ENCODE measurements at places on chromosomes 12 and 14.

DNA sequence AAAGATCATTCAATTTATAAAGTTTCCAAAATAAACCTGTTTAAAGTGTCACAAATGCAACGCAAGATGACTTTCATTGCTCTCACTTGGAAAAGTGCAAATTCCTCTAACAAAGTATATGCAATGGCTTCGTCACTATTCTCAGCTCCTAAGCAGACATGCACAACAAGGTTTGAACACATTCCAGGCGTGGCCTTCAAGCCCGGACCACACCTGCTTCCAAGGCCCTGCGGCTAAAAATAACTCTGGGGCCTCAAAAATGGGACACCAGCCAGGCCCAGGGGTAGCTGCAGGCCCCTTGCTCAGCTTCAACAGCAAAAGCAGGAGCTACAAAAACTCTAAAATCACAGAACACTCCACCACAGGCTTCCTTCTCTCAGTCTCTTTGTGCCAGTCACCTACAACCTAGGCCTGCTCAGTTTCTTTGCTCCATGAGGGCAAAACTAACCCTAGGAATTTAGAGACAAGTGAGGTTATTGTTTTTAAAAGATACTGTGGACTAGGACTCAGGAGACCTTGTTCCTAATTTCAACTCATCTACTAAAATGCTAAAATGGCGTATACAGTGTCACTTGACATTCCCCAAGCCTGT, 29.3 kb downstream of the DUSP16 start:
- DNase-seq: no peak

GRCh38 chr12:15863372-15863771, 18.8 kb upstream of the STRAP start:
- DNase-seq: no peak

GRCh38 chr12:58712976-58713375, 207.3 kb downstream of the LRIG3 start:
- no peak for DNase-seq

DNA sequence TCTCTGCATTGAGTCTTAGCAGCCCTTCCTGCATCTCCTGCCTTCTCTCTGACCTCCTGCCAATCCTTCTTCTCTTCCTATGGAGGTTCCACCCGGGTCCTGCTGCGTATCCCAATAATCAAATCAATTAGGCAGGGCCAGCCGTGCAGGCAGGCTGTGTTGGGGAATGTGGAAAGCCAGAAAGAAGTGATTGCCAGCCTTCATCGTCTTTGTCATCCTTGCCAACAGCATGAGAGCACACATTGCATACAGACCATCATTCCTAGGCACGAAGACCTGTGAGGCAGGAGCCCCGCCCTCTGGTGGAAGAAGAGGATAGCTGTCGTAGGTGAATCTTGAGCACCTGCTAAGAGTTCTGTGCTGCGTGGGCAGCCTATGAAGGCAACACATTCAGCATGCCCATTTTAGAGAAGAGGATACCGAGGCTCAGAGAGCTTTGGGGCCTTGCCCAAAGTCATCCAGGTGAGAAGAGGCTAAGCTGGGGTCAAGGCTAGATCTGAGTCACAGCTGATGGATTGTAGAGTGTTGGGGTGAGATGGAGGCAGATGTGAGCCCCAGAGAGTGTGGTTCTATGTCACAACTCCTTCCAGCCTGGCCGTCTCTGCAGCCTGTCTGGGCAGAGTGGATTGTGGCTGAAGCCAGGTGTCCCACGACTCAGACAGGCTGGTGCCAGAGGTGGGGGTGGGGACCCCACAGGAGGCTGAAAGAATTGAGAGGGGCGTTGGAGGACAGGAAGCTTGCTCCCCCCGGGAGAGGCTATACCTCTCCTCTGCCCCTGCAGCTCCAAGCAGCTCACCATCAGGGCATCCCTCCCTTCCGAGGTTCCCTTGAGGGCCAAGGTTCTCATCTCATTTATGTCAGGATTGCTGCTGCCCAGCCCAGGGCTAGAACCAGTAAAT, 12.7 kb downstream of the C14orf132 start:
- DNase-seq: no peak

DNA sequence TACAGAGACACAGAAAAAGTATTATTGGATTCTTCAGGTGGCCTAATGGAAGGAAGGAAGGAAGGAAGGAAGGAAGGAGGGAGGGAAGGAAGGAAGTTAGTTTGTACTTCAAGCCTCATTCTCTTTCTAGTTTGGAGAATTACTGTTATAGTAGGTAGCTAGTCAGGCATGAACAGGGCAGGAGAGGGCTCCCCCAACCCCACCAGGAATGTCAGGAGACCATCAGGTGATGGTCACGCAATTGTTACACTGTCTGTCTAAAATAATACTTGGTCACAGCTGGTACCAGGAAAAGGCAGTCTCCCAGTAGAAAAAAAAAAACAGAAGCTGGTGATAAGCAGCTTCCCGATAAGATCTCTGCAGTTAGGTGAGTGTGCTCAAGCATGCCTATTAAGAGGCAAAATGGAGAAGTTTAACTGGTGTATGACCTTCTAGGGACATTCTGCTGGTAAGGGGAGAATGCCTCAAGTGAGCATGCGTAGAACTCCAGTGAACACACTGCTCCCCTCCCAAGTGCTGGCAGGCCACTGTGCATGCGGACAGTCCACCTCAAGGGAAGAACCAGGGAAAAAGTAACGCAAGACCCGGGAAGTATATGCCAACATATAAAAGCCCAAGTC, 358.4 kb upstream of the SOX5 start:
- no peak for DNase-seq

DNA sequence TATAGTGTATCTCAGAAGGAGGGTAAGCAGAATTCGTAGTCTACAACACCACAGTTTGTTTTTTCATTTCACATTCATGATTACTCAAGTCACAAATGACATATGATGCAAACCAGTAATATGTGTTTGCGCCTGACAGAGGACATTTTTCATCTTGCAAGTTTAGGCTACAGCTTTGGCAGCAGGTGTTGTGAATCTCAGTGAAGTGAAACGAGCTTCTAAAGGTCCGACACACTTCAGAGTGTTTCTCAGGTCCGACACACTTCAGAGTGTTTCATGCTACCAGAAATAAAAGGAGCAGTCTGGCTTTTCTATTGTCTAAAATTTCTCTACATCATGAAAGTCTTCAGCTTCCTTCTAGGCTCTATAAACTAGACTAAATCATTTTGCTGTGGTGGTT, 22.7 kb downstream of the CLEC14A start:
- no peak for DNase-seq

GRCh38 chr12:122921917-122922316, 26.0 kb upstream of the VPS37B start:
- no peak for DNase-seq

DNA sequence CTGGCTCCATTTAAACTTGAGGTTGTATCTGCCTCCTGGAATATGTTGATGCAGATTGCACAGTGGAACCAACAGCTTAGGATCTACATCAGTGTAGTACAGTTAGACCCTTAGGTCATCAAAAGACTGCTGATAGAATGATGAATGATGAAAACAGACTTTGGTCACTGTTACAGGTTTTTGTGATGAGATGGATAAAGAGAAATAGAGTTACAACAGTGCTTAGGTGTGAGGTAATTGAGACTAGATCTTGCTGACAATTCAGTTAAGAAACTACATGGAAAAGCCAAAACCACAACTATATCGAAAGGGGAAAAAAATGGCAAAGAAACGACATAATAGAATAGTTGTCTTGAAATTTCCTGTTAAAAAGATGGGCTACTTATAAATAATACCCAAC, 145.7 kb upstream of the LMNTD1 start:
- no peak for DNase-seq

- peak; percentile 68 for DNase-seq
Measured at GRCh38 chr14:106308839-106309389, 782.5 kb downstream of the TMEM121 start.

- DNase-seq: no peak
Measured at GRCh38 chr14:93220509-93220908, 13.5 kb downstream of the UBR7 start.

DNA sequence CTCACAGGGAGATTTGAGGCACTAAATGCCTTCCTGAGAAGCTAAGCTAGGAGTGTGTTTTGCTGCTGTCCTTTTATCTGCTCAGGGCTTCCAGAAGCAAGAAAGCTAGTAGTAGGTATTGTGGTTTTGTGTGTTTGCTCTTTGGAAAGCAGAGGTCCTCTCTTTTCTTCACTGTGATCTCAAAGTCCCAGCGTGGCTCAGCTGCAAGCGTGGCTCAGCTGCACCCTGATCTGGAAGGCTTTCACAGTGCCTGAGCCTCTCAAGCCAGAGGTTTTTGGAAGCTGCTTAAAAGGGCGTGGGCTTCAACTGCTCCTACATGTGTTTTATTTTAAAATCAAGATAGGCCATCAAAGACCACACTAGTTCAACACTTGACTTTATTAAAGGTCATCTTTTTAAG, 337.4 kb upstream of the RGS6 start:
- no peak for DNase-seq

DNA sequence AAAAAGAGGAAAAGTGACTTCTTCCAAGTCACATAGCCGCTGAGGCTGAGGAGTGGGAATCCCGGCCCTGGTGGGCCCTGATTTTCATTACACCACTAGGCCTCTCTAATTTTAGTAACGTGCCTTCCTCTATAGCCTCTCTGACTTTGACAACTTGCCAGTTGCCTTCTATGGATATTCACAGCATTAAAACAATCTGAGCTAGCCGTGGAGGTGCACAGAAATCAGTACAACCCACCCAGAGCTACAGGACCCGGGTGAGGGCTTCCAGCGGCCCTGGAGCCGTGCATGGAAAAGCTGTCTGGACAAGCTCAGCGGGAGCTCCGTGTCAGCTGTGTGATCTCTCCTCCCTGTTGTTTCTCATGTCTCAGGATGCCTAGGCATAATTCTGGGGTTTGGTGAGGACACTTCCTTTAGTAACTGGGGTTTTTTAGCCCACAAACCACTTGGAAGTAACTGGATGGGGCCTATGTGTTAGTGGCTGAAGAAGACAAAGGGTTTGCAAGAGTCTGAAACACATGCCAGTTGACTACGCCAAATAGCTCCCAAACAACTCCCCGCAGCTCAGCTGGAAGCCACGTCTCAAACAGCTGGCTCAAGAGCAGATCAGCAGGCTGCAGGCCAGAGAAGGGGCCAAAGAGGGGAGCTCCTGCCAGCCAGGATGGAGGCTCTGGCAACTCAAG, 53.0 kb downstream of the SSH1 start:
- no peak for DNase-seq

DNA sequence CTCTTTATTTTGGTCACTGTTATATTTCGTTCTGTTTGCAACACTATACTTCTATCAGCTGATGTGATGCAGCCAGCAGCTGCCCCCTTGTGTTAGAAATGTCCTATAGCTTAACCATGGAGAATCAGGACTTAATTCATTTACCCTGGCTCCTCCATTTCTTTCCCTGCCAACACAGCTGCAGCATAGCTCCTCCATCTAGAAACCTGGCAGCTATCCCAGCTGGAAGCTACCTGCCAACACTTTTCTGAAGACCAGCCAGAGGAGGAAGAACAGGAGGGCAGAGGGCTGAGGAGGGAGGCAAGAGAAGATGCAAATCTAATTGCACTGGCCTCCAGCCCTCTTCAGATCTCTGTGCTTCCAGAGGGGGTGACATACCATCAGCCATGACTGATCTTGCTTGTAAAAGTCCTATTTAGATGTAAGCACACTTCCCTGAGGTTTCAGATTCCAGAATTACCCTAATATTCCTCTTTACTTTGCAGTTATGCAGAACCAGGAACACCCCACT, 156.8 kb upstream of the TMEM260 start:
- peak; percentile 22 for DNase-seq

DNA sequence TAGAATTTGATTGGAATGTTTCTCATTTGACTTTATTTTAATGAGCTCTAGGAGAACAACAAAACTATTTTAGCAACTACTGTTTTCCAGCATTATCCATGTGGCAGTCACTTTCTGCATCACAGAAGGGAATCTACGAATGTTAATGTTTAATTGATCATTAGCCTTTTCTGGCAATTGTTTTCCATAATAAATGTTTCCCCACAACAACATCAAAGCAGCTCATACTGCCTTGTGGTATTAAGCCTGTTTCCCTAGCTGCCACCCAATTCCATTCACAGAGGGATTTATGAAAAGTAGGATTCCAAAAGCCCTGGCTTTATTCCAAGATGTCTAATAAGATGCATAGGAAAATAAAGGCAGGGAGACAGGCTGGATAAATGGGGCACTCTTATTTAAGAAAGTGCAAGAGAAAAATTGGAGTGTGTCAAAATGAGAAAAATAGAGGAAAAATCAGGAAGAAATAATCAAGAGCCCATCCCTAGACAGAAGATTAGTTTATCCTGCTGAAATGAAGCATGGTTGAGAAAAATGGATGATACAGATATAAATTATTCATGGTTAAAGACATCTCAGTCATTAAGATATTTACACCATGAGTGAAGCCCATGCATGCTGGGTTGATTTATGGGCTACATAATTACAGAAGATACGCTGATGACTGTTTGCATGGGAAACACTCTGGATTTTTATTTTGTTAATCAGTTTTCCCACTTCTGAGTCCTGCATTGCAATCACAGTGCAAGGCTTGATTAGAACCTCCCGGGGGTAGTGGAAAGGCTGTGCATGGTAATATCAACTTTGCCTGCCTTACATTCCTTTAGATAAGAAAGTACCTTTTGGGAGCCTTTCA, 180.3 kb downstream of the HELB start:
- no peak for DNase-seq

DNA sequence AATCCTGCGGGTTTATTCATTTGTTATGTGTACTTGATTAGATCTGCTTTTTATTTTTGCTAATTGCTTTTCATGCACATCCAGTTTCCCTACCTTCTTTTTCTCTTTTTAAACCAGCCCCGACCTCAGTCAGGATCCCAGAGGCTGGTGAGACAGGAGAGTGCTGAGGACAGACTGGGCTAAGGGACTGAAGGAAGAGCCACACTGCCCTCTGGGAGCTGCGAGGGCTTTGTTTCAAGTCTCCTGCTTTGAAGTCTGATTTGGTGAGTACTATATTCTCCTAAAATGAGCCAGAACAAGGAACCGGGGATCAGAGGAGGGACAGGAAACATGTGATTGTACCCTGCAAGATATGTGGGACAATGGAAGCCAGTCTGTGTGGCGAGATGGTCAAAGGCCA, 23.9 kb downstream of the PRICKLE1 start:
- DNase-seq: no peak

GRCh38 chr12:11839091-11839641, 189.7 kb downstream of the ETV6 start:
- DNase-seq: no peak

GRCh38 chr14:87205811-87206210, 787.2 kb downstream of the GALC start:
- DNase-seq: no peak

- no peak for DNase-seq
Measured at GRCh38 chr14:97878206-97878605, 1081.0 kb downstream of the VRK1 start.

DNA sequence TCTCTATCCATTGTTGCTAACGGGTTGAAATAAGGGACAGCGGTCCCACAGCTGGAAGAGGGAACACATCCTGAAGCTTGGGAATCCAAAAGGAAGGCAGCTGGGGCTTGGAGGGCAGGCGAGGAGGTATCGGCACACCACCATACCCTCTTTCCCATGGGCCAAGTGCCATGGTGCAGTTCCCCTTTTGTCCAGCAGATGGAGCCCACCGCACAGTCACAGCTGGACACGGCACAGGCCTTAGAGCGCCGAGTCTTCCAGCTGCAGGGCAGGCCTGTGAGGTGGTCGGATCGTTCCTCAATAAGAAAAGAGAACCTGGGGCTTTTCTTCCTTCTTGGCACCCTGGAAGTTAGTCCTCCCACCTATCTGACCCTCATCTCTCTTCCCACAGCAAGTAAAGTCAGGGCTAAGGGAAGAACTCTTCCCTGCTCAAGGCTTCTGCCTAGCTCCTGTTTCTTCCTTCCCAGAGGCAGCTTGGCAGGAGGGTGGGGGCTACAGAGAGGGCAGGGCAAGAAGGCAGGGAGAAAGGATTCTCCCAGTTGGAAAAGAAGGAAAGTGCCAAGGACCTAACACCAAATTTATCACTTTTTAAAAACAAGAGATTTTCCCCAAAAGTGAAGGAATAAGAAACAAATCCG, 8.6 kb downstream of the PPP1R1A start:
- DNase-seq: peak; percentile 68

Data from CD4-positive, alpha-beta memory T cell (primary cell).